ENCODE measurements at places on chromosomes 2 and 18.

DNA sequence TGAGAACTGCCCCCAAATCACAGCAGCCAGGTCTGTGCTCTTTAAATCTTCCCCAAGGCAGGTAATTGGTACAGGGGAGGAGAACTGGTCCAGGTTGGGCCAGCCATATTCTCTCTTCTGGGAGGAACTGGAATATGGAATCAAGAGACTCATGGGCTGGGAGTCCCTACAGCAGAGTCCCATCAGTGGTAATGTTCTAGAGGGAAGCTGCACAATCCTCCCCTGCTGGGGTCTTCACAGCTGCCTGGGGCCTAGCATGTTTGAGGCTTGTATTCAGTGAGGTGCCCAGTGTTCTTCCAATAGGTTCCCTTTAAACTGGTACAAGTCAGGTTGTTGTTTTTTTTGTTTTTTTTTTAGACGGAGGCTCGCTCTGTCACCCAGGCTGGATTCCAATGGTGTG is 21.1 kb upstream of the EGR4 start:
- no peak for DNase-seq

DNA sequence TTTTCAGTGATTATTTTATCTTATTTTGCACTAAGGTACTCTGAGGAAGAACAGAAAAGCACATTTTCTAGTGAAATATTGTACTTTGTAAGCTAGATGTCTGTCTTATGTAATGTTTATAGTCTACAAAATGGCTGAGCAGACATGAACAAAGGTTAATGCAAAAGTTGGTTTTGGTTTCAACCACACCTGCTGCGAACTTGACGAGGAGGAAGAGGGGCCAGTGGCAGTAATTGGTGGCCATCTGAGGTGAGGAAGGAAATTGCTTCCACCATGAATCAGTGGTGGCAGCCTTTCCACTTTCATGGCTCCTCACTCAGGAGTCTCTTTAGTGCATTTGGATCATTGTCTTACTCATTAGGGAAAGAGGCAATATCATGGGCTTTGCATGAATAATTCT is 894.2 kb downstream of the CNTNAP5 start:
- DNase-seq = no peak

DNA sequence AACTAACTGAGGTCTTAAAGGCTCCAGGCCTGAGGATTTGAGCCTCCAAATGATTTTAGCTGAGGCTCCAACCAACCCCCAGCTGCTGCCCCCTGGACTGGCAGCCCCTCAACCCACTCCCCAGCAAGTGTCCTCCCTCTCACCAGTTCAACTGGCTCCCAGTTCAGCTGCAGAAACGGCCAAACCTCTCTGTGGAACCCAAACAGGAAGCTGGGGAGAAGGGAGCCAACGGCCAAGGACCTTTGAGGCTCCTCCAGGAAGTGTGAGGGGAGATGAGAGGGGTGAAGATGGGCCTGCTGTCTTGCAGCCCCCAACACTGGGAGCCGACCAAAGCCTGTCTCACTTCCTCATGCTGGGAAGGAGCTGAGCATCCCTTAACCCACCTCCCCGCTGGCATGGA is 24.9 kb downstream of the ZFP36L2 start:
- no peak for DNase-seq

- DNase-seq = no peak
Observed at GRCh38 chr2:190908532-190908931, 27.9 kb downstream of the GLS start.

DNA sequence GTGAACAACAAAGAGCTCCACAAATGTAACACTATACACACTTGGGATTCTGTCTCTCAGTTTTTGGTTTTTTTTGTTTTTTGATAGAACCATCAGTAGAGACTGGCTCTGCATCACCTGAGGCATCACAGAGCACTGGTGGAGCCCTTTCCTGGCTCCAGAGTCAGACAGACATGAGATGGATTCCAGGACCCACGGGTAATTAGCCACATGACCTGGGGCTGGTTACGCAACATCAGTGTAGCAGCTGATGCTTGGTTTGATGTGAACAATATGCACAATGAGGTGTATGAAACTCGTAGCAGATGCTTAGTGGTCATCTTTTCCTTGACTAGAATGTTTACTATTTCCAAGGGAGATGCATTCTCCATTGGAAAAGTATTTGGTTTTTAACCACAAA is 40.7 kb downstream of the CMPK2 start:
- no peak for DNase-seq
